ENCODE measurements at places on chromosomes 7 and 10.

GRCh38 chr10:32959006-32959920, 1.2 kb upstream of the ITGB1 start:
- no peak for DNase-seq

GRCh38 chr7:131673576-131673975, 117.1 kb upstream of the PODXL start:
- DNase-seq = no peak

GRCh38 chr10:48659790-48660189, 24.9 kb upstream of the WDFY4 start:
- DNase-seq = no peak

DNA sequence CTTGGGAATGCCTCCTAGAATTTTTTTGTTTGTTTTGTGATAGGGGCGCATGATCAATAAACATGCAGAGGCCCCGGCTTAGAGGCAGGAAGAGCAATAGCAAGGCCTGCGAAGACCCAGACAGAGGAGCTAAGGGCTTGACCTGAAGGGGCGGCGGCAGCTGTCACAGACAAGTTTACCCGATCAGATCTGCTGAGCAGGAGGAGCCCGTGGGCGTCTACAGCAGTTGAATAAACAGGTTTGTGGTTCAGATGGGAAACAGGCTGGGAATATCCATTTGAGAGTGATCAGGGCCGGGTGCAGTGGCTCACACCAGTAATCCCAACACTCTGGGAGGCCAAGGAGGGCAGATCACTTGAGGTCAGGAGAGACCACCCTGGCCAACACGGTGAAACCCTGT, 126.0 kb upstream of the CALN1 start:
- DNase-seq = no peak
